Neural progenitor cell (in vitro differentiated cells): ENCODE measurements at places on chromosomes 3 and 15. TPM values are rescaled to one million over a fixed set of nuclear protein-coding genes. Genes with fewer than 3 reads are reported as not detected.

- DNase-seq: no peak
Measured at GRCh38 chr3:131903988-131904415, 130.8 kb downstream of the CPNE4 start.

GRCh38 chr15:62445244-62445643 is 280.2 kb upstream of the C2CD4B start:
- DNase-seq: no peak

Gene DNAJC19
- 61.5 and 108 TPM in 2 replicates for total RNA-seq

DNA sequence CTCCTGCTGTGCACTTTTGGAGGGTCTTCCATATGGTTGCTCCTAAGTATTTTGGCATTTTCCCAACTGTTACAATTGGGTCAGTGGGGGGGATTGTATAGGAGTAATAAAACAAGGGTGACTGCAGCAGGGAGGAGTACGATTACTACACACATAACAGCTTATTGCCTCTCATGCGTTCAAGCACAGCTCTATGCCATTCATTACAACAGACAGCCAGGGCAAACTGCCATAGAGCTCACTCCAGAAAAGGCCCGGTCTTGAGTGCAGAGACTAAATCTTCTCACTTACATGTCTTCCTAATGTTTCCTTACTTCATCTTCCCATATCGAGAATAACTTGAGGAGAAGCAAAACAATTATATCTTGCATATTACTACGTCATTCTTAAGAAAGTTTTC is 1.4 kb upstream of the CHMP2B start:
- no peak for DNase-seq

DNA sequence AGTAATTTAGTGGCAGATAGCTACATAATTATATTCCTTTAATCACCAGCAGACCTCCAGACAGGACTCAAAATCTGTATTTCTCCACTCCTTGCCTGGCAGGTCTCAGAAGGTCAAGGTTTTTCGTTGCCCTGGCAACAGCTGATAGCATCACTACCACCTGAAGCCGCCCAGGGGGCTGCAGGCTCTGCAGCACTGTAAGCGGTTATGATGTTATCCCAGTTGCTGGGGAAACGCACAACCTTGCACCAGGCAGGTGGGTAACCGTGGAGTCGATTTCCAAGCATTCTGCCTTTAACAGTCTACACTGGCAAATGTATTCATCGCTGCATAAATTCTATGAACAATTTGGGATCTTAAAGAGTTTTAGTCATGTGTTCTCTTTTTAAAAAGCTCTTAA is 756.3 kb downstream of the NTRK3 start:
- DNase-seq: no peak

Gene SLCO2A1
- total RNA-seq: 0.07 and 0.09 TPM in 2 replicates

Gene ATP13A4
- 0.32 and 0.40 TPM in 2 replicates for total RNA-seq

- no peak for DNase-seq
Measured at GRCh38 chr3:149403443-149403842, 26.0 kb upstream of the TM4SF1 start.

- DNase-seq: no peak
Measured at GRCh38 chr3:191417457-191417729, 43.6 kb upstream of the PYDC2 start.

DNA sequence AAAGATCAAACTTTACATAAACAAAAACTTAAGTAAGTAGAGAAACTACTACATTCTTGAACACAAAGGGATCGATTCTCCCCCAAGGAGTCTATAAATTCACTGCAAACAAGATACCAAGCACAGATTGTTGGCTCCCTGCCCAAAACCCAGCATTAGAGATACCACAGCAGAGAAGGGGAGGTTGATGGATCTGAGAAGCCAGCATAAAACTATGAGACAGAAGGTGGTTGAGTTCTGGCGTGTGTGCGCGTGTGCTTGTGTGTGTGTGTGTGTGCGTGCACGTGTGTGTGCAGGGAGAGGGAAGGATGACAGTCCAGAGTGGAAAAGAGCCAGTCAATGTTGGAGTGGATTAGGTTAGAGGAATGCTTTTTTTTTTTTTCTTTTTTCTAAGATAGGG is 143.2 kb upstream of the PRR20G start:
- DNase-seq: no peak

DNA sequence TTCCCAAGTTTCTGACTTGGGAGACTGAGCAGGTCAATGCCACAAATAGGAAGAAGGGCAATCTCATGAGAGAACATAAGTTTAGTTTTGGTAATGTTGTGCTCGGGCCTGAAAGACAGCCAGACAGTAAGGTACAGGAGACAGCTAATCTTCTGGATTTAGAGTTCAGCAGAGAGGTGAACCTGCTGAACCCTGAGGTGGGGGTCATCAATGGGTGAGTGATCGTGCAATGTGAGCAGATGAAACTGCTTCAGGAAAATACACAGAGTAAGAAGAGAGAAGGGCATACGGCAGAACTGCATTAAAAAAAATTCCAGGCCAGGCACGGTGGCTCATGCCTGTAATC is 23.3 kb downstream of the RUBCN start:
- DNase-seq: no peak

GRCh38 chr3:63150880-63151279 is 127.2 kb upstream of the SYNPR start:
- no peak for DNase-seq

GRCh38 chr15:75606711-75607699 is 18.5 kb downstream of the SNUPN start:
- DNase-seq: no peak

- peak; percentile 23 for DNase-seq
Measured at GRCh38 chr3:144437989-144438388, 466.4 kb downstream of the DIPK2A start.

DNA sequence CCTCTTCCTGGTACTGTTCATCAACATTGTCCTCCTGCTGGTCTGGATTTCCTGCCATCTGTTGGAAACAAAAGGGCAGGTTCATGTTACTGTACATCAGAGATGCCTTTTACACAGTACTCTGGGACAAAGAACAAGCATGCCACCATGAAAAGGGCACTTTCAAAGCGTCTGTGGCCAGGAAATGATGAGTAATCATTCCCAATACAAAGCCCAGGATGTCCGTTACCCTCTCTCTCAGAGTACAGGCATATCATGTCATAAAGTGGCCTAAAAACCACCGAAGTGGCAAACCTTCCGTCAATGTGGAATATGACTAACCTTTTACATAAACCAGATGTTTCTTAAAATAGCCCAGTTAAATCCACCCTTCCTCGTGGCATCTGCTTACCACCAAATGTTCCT is 71.2 kb downstream of the GOLIM4 start:
- no peak for DNase-seq

- peak; percentile 77 for DNase-seq
Measured at GRCh38 chr3:105369500-105370371, 3.0 kb downstream of the ALCAM start.

Gene SPATA12
- total RNA-seq: 0.12 and 0.17 TPM in 2 replicates

Gene MAGI1
- 40.6 and 48.4 TPM in 2 replicates for total RNA-seq

GRCh38 chr3:74338998-74339397 is 275.5 kb downstream of the CNTN3 start:
- DNase-seq: no peak

DNA sequence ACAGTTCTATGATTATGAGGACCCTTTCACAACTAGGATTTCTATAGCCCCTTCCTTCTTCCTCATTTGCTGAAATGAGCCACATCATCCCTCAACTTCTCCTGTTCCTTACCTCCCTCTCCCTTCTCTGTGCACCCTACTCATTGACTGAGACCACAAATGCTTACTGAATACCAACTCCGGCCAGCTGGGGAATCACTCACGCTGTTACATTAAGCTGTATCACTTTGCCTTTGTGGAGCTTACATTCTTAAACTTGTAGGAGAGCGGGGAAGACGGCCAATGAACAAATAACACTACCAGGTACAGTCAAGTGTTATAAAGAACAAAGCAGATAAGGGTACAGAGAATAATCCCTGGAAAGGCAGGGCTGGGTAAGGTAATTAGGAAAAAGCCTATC is 5.7 kb downstream of the SUCLG2 start:
- DNase-seq: no peak

Gene CLDN16
- not detected in 2 replicates for total RNA-seq

Gene GRAMD2A
- total RNA-seq: 0.40 and 0.43 TPM in 2 replicates

DNA sequence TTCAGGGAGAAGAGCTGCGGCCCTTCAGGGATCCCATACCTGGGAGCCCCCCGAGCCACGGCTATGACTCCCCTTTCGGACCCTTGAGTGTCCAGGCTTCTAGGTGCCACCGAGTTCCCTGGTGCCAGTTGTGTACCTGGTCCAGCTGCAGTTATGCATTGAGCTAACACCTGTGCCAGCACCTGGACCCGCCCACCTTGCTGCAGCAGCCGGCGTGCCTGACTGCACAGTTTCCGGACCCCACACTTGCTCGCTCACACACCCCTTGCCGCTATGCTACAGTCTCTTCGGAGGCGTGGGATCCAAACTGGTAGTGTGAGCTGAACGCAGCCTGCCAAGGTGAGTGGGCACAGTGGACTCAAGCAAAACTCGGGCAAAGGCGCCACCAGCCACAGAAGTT is 284.5 kb upstream of the ROBO1 start:
- DNase-seq: no peak

Gene LYSMD4
- total RNA-seq: 11.7 and 16.3 TPM in 2 replicates

GRCh38 chr3:138082085-138082991 is 33.1 kb downstream of the DZIP1L start:
- no peak for DNase-seq

Gene TRIM71
- 106 and 107 TPM in 2 replicates for total RNA-seq

DNA sequence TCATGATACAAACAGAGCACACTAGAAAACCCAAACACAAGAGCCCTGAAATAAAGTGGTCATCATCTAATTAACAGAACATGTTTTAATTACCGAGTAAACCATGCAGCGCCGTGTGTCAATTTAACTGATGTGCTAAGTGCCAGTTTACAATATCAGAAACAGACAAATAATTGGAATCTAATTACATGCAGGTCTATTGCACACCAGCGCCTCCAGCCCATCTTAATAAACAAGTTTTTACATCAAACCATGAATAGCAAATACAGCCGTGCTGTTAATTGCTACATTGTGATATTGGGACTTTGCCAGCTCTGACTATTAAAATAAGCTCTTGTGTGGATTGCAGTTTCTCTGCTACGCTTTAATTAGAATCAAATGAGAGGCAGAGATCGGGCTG is 510.2 kb upstream of the MDFIC2 start:
- DNase-seq: no peak

- no peak for DNase-seq
Measured at GRCh38 chr3:104316118-104316517, 1050.6 kb upstream of the ALCAM start.

- DNase-seq: no peak
Measured at GRCh38 chr15:43346305-43346704, 15.9 kb upstream of the LCMT2 start.
